Pulmonary artery endothelial cell (primary cell): ENCODE measurements at places on chromosomes 12 and 14. TPM values are rescaled to one million over a fixed set of nuclear protein-coding genes. Genes with fewer than 3 reads are reported as not detected.

PLA2G1B gene
- total RNA-seq: not detected in 2 replicates

FMNL3 gene
- total RNA-seq: 69.7 and 80.3 TPM in 2 replicates

EXD2 gene
- 22.7 and 28.9 TPM in 2 replicates for total RNA-seq

RTL1 gene
- total RNA-seq: not detected in 2 replicates

B4GALNT1 gene
- 0.07 and 0.35 TPM in 2 replicates for total RNA-seq

BMAL2 gene
- total RNA-seq: 55.7 and 65.4 TPM in 2 replicates

AMDHD1 gene
- under 0.01 and 0.07 TPM in 2 replicates for total RNA-seq

ESRRB gene
- not detected in 2 replicates for total RNA-seq

KRT74 gene
- total RNA-seq: not detected in 2 replicates

ADAM21 gene
- 0.28 and 0.40 TPM in 2 replicates for total RNA-seq

PTHLH gene
- 3.0 and 3.4 TPM in 2 replicates for total RNA-seq

VTI1B gene
- total RNA-seq: 49.3 and 71.5 TPM in 2 replicates

RSRC2 gene
- 32.6 and 48.1 TPM in 2 replicates for total RNA-seq

PMCH gene
- total RNA-seq: 0.32 and 0.66 TPM in 2 replicates

SLC4A8 gene
- 3.7 and 5.1 TPM in 2 replicates for total RNA-seq

PPM1A gene
- 14.7 and 26.2 TPM in 2 replicates for total RNA-seq

SLIRP gene
- 260 and 313 TPM in 2 replicates for total RNA-seq

IL25 gene
- total RNA-seq: not detected in 2 replicates

C12orf50 gene
- total RNA-seq: 0.07 TPM in 1 of 2 replicates, not detected in the other

GPR135 gene
- 0.66 and 0.99 TPM in 2 replicates for total RNA-seq

POTEG gene
- total RNA-seq: not detected in 2 replicates

GPR162 gene
- total RNA-seq: 9.0 and 13.5 TPM in 2 replicates

P2RX2 gene
- total RNA-seq: not detected in 2 replicates

MGST1 gene
- 32.8 and 62.1 TPM in 2 replicates for total RNA-seq

OTOGL gene
- total RNA-seq: 0.63 and 5.3 TPM in 2 replicates

PRDM4 gene
- 22.2 and 22.5 TPM in 2 replicates for total RNA-seq

AQP2 gene
- not detected in 2 replicates for total RNA-seq

TRAFD1 gene
- 29.5 and 35.9 TPM in 2 replicates for total RNA-seq

PTPRR gene
- 0.66 and 0.74 TPM in 2 replicates for total RNA-seq

COX8C gene
- not detected in 2 replicates for total RNA-seq

GPR84 gene
- not detected in 2 replicates for total RNA-seq

TOMM20L gene
- total RNA-seq: not detected in 2 replicates

OR10G2 gene
- total RNA-seq: not detected in 2 replicates

NRXN3 gene
- total RNA-seq: 0.04 and 0.07 TPM in 2 replicates

SMIM41 gene
- 0.07 and 0.21 TPM in 2 replicates for total RNA-seq

NINJ2 gene
- 0.66 and 1.2 TPM in 2 replicates for total RNA-seq

NELL2 gene
- 0.20 TPM in 1 of 2 replicates, not detected in the other for total RNA-seq

HOXC12 gene
- total RNA-seq: not detected in 2 replicates

MMP14 gene
- 237 and 295 TPM in 2 replicates for total RNA-seq

SLC25A21 gene
- 1.2 and 2.2 TPM in 2 replicates for total RNA-seq

TEX52 gene
- total RNA-seq: not detected in 2 replicates

CCDC88C gene
- total RNA-seq: 21.2 and 30.5 TPM in 2 replicates

ADGRD1 gene
- not detected in 2 replicates for total RNA-seq

KRT6C gene
- 0.07 TPM in 1 of 2 replicates, not detected in the other for total RNA-seq

LPAR5 gene
- total RNA-seq: 0.04 and 0.07 TPM in 2 replicates

TTC6 gene
- under 0.01 TPM in 1 of 2 replicates, not detected in the other for total RNA-seq

PTPRB gene
- total RNA-seq: 98.7 and 173 TPM in 2 replicates

RHNO1 gene
- 19.5 and 27.9 TPM in 2 replicates for total RNA-seq

VWF gene
- 535 and 577 TPM in 2 replicates for total RNA-seq

CIT gene
- total RNA-seq: 15.8 and 29.7 TPM in 2 replicates

RBM25 gene
- 30.8 and 37.7 TPM in 2 replicates for total RNA-seq

KLRF1 gene
- total RNA-seq: 0.07 and 0.11 TPM in 2 replicates

UNC79 gene
- total RNA-seq: under 0.01 TPM in 1 of 2 replicates, not detected in the other

OAS1 gene
- 8.1 and 14.2 TPM in 2 replicates for total RNA-seq

SLCO1C1 gene
- 0.39 and 0.53 TPM in 2 replicates for total RNA-seq

GPX2 gene
- not detected in 2 replicates for total RNA-seq

RIPK3 gene
- 3.7 and 3.9 TPM in 2 replicates for total RNA-seq

MMP19 gene
- total RNA-seq: 0.42 and 0.46 TPM in 2 replicates
